ENCODE measurements at places on chromosomes 4 and X.

DNA sequence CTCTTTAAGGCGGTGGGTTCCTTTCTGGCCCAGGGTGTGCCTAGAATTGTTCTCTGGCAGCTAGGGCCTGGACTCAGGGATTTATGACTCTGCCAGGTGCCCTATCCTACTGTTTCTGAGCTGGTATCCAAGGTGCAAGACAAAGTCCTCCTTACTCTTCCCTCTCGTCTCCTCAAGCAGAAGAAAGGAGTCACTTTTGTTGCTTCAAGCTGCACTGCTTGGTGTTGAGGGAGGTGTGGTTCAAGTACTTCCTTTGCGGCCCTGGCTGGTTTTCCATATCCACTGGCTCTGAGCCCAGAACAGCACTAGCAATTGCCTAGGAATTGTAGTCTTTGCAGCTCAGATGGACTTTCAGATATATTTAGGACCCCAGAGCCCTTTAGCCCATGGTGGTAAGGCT, 39.3 kb downstream of the RTL3 start:
- DNase-seq, result no peak

DNA sequence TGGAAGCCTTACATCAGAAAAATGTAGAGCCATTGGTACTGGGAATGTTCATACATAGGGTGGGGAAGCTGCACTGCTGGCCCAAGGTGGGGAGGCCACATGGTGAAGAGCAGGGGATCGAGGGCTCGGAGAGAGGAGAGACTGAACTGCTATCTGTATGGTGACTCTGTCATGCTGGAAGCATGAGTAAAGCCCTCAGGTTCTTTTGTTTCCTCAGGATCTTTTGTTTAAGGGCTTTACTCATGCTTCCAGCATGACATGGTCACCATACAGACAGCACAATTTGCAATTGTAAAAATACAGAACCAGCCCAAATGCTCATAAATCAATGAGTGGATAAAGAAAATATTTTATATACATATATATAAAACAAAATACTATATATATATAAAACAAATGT, 78.4 kb downstream of the KLF8 start:
- no peak for DNase-seq

DNA sequence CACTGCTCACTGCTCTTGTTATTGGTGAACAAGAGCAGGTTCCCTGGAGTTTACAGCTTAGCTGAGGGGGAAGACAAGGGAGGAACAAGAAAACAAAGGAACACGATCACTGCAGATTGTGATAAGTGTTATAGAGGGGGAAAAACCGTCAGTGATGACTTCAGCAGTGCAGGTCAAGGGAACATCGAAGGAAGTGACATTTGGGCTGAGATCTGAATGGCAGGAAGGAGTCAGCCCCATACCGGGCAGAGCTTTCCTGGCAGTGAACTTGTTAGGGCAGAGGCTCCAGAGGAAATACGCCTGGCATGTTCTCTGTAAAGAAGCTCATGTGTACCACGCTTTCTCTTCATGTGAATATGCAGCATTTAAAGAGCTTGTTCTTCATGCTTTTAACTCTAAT, 78.1 kb downstream of the LDB2 start:
- DNase-seq, result no peak

- DNase-seq, result no peak
Measured at GRCh38 chrX:57822398-57822797, 87.9 kb downstream of the ZXDA start.

DNA sequence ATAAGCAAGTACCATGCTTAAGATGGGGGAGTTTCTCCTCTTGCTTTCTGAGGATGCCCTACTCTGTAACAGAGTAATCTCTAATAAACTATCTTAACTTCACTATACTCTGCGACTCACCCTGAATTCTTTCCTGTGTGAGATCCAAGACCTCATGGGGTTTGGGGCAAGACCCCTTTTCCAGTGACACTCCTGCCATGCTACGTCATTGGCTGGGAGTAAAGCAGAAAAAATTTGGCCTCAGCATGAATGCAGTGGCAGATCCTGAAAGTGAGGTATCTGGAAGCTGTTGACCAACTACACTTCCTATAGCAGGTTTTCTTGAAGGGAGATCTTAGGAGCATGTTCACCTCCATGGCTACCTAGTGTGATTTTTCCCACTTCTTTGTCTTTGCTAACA, 109.1 kb upstream of the MED14 start:
- DNase-seq, result no peak

GRCh38 chrX:46838486-46838870, 1.6 kb downstream of the RP2 start:
- DNase-seq, result no peak

DNA sequence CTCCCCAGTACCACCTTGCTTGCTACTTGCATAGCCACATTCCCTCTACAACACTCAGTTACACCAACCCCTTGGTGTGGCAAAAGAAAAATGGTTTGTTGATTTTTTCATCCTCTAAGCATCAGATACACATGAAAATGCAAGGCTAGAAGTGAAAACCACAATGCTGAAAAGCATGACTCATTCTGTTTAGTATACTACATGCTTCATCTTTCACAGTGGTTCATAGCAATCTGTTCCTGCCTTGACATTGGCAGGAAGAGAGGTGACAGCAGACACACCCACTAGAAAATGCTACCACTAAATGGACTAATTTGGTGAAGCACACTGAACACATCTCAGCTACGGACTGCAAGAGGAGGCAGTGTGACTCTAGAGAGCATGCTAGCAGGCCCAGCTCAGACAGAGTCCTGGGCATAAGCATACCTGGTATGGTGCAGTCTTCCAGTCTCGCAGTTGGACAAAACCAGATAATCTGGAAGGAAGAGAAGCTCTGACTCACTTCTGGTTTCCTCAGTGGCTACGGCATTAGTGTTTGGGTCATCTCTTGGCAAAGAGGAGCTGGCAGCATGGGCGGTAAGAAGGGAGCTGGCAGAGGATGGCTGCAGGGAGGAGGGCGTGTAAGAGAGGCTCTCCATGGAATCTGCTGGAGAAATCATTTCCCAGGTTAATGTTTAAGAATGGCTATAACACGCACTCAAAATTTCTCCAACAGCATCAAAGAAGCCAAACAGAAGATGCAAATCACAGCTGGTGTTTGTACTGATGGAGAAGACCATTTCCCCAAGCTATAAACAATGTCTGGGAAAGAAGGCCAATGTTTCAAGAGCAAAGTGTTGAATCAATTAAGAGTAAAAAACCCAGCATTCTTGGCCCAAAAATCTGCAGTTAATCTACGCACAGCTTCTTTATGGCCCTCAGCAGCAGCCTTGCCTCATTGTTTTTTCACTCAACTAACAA, 37.8 kb downstream of the GAB3 start:
- no peak for DNase-seq

GRCh38 chr4:123250843-123251242, 145.8 kb upstream of the SPRY1 start:
- DNase-seq, result no peak

- DNase-seq, result no peak
Measured at GRCh38 chrX:80803495-80803894, 6.2 kb downstream of the BRWD3 start.

DNA sequence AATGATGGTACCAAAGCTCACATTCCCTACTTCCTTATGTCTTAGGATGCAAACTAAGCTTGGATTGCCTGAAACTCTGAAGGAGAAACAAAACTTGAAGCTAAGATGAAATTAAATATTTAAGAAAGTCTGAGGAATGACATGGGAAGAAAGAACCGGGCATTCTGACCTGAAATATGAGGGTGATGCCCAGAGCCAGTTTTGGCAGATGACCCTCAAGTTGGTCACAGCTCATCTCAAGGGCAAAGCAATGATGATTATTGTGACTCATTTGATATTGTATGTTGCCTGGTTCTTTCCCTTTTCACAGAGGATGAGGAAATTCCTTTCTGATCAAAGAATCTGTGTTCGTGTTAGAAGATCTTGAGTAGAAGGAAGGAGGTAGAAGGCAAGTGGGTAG, 96.0 kb upstream of the NHS start:
- DNase-seq, result no peak

GRCh38 chr4:26028133-26028792, 114.2 kb downstream of the SMIM20 start:
- no peak for DNase-seq

GRCh38 chr4:78863254-78863869, 75.9 kb downstream of the PAQR3 start:
- no peak for DNase-seq

GRCh38 chr4:122117743-122118142, 34.4 kb upstream of the BLTP1 start:
- DNase-seq, result no peak

DNA sequence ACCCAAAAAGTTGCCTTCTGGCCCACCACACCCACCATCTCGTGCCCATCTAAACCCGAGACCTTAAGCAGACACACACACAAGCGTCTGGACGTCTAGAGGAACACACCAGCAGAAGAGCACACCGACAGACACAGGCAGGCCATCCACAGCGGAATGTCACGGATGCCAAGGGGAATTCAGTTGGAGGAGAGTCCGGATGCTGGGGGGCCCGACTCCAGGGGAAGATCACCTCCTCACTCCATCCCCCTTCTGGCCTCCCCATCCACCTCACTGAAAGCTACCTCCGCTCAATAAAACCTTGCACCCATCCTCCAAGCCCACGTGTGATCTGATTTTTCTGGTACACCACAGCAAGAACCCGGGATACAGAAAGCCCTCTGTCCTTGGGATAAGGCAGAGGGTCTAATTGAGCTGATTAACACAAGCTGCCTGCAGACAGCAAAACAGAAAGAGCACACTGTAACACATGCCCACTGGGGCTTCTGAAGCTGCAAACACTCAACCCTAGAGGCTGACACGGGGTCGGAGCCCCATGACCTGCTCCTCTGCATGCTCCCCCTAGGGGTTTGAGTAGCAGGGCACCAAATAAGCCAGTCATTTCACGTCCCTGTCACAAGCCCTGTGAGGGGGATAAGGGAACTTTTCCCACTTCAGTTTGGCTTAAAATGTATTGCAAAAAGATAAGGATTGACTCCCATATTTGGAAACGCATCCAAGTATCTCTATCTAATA, 339.6 kb upstream of the PCDH10 start:
- DNase-seq, result no peak

- DNase-seq, result no peak
Measured at GRCh38 chrX:3639236-3639635, 74.2 kb downstream of the PRKX start.

- DNase-seq, result no peak
Measured at GRCh38 chrX:123267220-123267619, 83.1 kb downstream of the GRIA3 start.

GRCh38 chrX:56738670-56739069, 9.6 kb downstream of the NBDY start:
- no peak for DNase-seq

GRCh38 chrX:39473812-39474211, 623.9 kb downstream of the BCOR start:
- DNase-seq, result no peak

GRCh38 chr4:186900232-186900900, 176.7 kb upstream of the FAT1 start:
- no peak for DNase-seq

- no peak for DNase-seq
Measured at GRCh38 chr4:133162941-133163340, 13.8 kb downstream of the PCDH10 start.

- no peak for DNase-seq
Measured at GRCh38 chr4:9942921-9943600, 78.2 kb downstream of the SLC2A9 start.

GRCh38 chr4:85478576-85478975, 3.6 kb downstream of the ARHGAP24 start:
- no peak for DNase-seq

- DNase-seq, result no peak
Measured at GRCh38 chr4:186999686-187000085, 276.0 kb upstream of the FAT1 start.

DNA sequence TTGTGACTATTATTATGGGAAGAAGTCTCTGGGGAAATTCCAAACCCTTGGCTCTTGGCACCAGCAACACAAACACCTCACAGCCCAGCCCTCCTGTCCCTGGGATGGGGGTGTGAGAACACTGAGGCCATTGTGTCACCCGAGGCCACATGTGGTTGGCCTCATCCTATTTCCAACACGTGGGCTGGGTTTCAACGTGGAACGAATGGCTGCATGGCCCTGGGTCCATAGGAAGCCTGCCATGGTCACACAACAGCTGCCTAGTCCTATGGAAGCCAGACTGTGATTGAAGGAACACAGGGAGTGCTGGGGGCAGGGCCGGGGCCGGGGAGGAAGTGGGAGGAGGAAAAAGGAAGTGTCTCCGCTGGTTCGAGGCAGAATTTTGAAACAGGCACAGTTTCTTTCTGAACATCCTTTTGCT, 10.0 kb downstream of the CLCN4 start:
- DNase-seq, result peak; percentile 49

DNA sequence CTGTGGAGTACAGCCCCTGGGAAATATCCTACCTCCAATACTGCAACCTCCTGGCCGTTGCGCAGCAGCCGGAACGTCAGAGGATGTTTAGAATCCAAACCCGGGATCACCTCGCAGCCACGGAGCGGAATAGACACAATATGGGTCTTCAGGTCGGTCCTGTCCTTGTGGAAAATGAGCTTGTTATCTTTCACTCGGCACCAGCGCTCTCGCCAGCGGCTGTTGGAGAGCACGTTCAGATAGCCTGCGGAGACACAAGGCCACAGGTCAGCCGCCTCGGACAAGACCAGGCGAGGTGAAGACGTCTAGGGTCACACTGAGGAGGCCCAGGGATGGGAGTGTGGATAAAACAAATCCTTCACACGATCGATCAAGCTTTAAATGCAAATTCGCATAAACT, 139.3 kb downstream of the AFAP1 start:
- DNase-seq, result no peak

- DNase-seq, result no peak
Measured at GRCh38 chr4:176767183-176767582, 25.5 kb downstream of the VEGFC start.

DNA sequence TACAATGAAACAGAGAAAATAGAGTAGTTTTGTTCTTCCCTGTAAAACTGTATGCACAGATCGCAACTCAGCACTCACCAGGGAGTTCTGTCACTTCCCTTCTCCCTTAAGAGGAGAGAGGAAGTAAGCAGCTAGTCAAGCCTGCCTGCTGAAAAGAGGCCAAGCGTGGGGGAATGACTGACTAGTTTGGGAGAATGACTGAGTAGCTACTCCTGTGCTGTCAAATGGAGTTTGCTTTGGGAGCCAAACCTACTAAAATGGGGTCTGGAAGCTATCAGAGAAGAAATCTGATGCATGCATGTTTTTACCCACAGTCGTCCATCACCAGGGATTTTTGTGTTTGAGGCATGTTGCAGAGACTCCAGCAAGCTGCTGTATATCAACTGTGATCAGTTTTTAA, 54.6 kb upstream of the LHFPL1 start:
- no peak for DNase-seq

- no peak for DNase-seq
Measured at GRCh38 chr4:89657931-89658700, 178.8 kb downstream of the SNCA start.

DNA sequence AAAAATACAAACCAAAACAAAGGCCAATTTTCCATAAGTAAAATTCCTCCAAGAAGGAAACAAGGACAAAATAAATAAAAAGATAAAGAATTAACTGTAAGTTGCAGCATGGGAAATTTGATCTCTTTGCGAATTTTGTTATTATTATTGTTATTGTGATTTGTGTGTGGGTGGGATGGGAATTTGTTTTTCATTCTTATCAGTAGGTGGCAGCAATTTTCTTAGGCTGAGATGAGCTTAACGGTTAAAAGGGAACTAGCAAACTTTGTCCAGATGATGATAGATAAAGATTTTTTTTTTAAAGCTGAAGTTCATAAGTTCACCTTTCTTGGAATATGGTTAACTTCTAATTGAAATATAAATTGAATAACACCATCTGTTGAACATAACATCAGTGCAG, 83.2 kb upstream of the IL1RAPL2 start:
- DNase-seq, result no peak
